ENCODE measurements at places on chromosomes 4 and X.

DNA sequence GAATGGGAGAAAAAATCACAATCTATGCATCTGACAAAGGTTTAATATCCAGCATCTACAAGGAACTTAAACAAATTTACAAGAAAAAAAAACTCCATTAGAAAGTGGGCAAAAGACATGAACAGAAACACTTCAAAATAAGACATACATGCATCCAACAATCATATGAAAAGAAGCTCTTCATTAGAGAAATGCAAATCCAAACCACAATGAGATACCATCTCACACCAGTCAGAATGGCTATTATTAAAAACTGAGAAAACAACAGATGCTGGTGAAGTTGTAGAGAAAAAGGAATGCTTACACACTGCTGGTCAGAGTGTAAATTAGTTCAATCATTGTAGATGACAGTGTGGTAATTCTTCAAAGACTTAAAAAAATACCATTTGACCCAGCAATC lies 306.0 kb upstream of the TBX22 start:
- DNase-seq = no peak

- no peak for DNase-seq
Observed at GRCh38 chr4:149723065-149723464, 92.6 kb downstream of the IQCM start.

- DNase-seq = no peak
Observed at GRCh38 chr4:128571747-128572146, 237.8 kb upstream of the JADE1 start.

DNA sequence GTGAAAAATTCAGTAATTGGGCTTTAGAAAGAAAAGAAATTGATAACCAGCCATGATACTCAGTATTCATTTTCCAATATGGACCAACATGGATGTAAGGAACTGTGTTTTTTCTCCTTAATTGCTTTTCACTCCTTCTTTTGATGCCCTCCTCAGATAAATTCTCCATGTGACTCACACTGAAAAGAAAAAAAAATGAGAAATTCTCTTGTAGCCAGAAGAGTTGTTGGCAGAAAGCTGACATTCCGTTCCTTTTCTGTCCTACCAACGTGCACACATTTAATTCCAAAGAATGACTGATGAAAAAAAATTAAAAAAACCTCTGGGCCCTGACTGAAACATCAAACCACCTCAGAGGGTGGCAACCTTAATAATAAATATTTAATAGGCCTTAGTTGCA lies 153.1 kb downstream of the AMELX start:
- no peak for DNase-seq

GRCh38 chrX:100662796-100663195 lies 18.8 kb downstream of the SRPX2 start:
- DNase-seq = no peak

DNA sequence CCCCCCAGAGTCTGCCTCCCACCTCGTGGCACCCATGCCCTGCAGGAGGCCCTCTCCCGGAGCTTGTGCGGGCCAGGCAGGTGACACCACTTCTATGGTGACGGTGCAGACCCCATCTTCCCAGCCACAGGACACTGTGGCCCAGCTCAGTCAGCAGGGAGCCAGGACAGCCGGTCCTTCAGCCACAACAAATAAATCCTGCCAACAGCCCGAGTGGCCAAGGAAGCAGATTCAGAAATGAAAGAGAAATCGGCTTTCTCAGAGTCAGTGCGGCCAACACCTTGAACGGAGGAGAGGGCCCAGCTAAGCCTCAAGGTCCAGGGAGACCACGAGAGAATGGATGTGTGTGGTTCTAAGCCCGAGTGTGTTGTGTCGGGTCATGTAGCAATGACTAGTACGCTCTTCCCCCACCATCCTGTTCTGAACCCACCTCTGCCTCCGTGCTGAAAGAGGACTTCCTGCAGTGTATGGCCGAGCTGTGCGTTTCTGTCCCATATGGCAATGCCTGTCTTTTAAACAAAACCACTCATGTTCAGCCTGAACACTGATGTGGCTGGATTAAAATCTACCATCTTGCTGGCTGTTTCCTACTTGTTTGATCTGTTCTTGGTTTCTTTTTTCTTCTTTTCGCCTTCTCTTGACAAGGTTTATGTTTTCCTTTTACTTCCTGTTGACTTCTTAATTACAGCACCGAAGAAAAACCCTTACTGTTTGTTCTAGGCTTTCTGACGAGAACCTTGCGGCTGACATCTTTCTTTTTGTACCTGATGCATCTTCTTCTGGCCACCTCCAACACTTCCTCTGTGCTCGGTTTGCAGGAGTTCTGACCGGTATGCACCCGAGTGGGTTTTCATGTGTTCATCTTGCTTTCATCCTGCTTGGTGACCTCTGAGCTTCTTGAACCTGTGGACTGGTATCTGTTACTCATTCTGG lies 53.1 kb downstream of the GAK start:
- DNase-seq = no peak

DNA sequence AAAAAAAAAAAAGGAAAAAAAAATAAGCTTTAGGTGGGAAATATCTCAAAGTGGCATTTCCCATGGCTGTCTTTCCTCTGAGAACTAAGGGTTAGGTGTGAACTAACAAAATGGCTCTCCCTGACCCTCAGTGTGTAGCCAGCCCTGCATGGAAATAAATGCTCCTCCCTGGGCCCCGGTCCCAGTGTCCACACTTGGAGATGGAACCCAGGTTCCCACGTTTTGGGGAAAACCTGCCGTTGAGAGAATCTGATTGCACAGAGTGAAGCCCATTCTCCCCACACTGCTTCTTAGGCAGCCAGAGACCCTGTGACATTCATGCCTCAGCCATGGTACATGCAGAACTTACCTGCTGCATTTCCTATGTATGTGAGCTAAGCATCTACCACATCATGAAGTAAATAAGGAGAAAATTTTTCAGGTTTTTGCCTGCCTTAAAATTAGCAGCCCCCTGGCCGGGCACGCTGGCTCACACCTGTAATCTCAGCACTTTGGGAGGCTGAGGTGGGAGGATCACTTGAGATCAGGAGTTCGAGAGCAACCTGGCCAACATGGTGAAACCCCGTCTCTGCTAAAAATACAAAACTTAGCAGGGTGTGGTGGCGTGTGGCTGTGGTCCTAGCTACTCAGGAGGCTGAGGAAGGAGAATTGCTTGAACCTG lies 34.5 kb downstream of the HTT-AS start:
- DNase-seq = no peak

DNA sequence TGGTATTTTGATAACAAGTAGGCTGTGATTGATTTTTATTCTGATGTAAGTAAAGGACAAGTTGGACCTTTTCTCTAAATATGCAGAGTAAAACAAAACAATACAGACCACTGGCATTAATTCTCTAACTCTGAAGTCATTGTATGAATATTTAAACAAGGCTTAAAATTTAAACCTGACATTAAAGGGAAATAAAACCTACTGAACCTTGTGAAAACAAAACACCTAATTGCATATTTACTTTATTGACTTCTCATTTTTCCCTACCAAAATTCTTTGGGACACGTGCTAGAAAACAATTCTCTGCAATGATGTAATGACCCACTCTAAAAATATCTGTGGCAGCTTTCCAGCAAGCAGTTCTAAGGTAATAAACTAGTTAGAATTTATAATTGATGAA lies 369.7 kb upstream of the TRAM1L1 start:
- no peak for DNase-seq

DNA sequence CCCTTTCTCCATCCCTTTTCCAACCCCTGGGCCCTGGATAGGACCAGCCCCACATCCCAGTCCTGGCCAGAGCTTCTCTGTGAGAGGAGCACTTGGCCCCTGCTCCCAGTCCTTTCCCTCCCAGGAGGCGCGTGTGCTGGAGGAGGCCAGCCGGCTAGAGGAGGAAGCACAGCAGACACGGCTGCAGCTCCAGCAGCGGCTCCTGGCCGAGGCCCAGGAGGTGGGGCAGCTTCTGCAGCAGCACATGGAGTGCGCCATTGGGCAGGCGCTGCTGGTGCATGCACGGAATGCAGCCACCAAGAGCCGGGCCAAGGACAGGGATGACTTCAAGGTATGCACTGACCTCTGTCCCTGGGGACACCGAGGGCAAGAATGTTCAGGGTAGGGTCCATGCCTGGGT lies 87.5 kb downstream of the EVC start:
- no peak for DNase-seq

DNA sequence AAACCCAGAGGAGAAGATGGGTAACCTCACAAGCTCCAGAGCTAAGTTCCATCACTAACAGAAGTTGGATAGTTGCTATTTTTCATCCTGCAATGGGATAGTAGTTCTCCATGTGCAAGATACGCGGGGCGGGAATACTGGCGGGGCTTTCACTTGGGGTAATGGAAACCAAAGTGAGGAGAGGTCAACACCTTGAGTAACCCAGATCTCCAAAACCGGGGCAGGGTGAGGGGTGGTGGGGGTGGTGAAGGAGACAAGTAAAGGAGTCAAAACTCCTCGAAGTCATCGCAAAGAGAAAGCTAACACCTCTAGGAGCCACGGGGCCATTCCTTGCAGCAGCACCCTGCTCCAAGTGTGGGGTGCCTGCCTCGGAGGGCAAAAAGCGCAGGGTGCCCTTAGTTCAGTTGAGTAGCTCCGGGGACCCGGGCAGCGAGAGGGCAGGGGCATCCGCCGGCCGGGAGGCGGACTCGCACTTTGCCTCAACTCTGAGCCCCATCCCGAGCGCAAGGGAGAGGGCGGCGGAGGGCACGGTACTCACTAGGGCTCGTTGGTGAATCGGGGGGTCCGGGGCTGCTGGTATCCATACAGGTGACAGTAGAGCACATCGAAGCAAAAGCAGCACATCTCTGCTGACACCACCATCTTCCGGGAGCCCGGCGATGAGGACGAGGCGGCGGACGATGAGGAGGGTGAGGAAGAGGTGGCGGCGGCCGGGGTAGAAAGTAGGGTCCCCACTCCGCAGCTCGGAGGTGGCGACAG lies 645 bp downstream of the AMMECR1 start:
- DNase-seq = peak; percentile 7

- DNase-seq = no peak
Observed at GRCh38 chrX:25733148-25733547, 405.0 kb upstream of the MAGEB18 start.

DNA sequence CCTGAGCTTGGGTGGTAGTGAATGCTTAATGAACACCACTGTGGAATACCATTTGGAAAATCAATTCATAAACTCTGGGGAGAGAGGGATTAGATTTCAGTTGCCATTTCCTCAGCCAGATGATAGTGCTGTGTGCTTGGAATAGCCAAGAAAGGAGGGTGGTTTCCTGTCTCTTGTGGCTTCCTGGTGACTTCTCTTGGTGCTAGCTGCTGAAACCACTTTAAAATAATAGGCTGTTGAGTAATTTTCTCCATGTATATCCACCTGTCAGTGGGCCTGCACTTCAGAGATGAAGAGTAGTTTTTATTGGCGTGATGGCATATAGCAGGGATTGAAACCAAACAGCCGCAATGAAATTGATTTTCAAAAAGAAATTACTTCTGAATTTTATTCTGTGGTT lies 11.8 kb downstream of the EDA start:
- DNase-seq = no peak

- DNase-seq = no peak
Observed at GRCh38 chrX:2548711-2549423, 48.1 kb upstream of the DHRSX start.

GRCh38 chrX:39438603-39439602 lies 637.6 kb downstream of the MID1IP1 start:
- DNase-seq = no peak

DNA sequence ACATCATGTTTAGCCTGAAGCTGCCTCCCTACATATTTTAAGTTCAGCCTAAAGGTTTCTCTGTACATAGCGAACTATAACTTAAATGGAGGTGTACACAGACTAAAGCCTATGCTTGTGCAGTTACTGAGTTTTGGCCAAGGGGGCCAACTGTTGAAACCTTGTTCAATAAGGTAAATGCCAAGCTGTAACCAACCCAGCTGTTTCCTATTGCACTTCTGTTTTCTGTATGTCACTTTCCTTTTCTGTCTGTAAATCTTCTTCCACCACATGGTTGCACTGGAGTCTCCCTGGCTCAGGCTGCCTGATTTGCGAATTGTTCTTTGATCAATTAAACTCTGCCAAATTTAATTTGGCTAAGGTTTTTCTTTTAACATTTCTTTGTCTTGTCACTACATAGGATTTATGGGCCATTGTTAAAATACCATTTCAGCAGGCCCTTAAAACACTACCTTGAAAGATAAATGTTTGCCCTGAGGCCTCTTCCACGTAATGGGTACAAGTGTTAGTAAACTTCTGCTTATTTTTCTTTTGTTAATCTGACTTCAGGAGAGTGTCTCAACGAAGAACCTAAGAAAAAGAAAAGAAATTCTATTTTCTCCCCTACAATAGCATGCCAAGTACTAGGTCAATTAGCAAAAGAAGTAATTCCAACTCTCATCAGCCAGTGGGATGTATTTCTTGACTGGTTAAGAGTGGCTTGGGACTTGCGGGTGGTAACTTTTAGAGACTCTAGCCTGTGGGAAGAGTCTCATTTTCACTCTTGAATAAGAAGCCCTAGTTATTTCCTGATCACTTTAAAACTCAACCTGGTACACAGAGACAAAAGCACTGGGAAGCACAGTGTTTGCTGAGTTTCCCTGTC lies 45.7 kb upstream of the PRSS12 start:
- DNase-seq = no peak

GRCh38 chrX:130212371-130212770 lies 40.6 kb downstream of the RAB33A start:
- no peak for DNase-seq

DNA sequence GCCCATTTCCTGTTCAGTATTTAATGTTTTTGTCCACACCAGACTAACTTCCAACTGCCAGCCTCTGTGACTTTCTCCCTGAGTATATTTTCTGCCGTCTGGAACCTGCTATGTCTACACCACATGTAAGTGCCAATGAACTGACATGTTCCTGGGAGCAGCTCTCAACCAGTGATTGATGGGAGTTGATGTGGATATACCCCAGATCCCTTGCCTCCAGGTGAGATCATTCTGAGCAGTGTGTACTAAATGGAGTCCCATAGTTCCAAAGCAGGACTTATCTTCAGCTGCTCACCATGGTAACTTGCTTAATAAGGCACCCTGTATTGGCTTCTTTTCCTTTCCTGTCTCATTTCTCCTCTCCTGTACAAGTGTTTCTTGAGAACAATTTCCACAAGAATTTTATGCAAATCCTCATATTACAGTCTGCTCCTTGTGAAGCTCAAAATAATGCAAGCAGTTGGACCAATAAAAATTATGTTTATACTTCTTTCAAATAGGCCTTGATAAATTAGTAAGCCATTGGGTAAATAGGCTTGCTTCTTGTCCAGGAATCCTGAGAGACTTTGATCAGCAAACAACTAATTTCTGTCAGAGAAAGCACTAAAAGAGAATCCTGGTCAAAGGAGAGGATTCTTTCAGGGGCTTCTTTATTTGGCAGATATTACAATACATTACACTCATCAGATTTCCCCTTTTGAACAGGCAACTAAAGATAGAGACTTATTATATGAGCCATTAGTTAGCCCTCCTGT lies 911.7 kb upstream of the NDST4 start:
- DNase-seq = no peak

DNA sequence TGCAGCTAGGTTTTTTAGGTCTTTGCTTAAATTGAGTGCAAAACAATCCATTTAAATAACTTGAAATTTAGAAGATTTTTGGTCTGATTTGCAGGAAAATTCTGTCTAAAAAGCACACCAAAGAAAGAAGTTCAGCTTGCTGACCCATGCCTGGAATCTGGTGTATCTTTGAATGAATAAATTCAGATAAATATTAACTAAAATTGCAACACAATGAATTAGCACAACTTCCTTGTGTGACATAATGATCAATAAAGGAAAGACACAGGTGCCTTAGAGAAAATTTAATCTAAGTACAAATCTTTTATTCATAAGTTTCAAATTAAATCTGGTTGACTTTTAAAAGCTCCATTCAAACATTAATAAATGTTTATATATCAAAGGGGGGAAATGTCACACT lies 791.5 kb upstream of the LCORL start:
- no peak for DNase-seq

GRCh38 chr4:22512306-22512705 lies 3.6 kb downstream of the ADGRA3 start:
- DNase-seq = no peak

All from stimulated activated CD8-positive, alpha-beta memory T cell treated with anti-CD3 and anti-CD28 coated beads, Interleukin-12 subunit alpha, Interleukin-12 subunit beta, amount 100 ng/mL, for 1 hour (primary cell).